ENCODE measurements at places on chromosomes 3 and 15. TPM values are rescaled to one million over a fixed set of nuclear protein-coding genes. Genes with fewer than 3 reads are reported as not detected.

Gene DPPA4
- not detected for total RNA-seq

Gene NSUN3
- total RNA-seq = 8.1 TPM

Gene CLRN1
- not detected for total RNA-seq

Gene PLA2G4D
- not detected for total RNA-seq

Gene ZDHHC23
- total RNA-seq = 0.70 TPM

Gene CXCR6
- not detected for total RNA-seq

Gene PIGZ
- total RNA-seq = 2.0 TPM

Gene GALNT15
- 17.0 TPM for total RNA-seq

Gene IQCH
- total RNA-seq = 1.3 TPM

Gene GP9
- not detected for total RNA-seq

Gene CCNB2
- total RNA-seq = 10.1 TPM

Gene P2RY13
- not detected for total RNA-seq

Gene KIF15
- total RNA-seq = 3.5 TPM

Data from smooth muscle cell of the coronary artery (primary cell).